ENCODE measurements at places on chromosomes 4 and X. TPM values are rescaled to one million over a fixed set of nuclear protein-coding genes. Genes with fewer than 3 reads are reported as not detected.

GRCh38 chr4:1130316-1131186, 17.2 kb upstream of the RNF212 start:
- peak; percentile 75 for DNase-seq

DNA sequence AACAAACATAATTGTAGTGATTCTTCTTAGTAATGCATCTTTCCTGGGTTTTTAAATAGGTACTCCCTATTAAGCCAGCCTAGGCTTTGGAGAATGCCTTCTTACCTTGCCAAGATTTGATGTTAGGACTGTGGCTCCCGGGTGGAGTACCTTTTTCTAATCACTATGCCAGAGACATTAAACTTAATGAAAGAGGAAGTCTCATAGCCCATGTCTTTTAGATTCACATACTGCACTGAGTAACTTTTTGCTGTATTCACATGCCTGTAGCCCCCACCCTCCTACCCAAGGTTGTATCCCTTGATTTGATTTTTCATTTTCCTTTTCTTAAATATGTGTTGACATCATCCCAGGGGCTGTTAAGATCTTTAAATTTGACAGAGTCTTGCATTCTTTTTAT, 104.2 kb upstream of the TLR2 start:
- DNase-seq = no peak

DNA sequence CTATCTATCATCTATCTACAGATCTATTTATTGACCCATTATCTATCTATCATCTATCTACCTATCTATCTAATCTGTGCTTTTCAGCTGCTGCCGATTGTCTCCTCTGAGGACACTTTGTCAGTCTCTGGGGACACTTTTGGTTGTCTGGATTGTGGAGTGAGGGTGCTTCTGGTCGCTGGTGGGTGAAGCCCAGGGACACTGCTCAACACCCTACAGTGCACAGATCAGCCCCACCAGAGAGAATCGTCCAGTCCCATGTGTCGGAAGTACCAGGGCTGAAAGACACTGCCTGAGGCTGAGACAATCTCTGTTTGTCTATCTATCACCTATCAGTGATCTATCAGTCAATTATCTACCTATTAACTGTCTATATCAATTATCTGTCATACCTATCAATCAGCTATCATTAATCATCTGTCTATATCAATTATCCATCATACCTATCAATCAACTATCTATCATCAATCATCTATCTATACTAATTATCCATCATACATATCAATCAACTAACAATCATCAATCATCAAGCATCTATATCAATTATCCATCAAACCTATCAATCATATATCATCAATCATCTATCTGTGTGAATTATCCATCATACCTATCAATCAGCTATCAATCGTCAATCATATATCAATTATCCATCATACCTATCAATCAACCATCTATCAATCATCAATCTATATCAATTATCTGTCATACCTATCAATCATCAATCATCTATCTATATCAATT, 70.0 kb upstream of the PPP2R3B start:
- DNase-seq = no peak

GRCh38 chrX:8913655-8914409, 112.6 kb upstream of the FAM9A start:
- no peak for DNase-seq

GRCh38 chrX:48919360-48919841, 577 bp upstream of the PIM2 start:
- no peak for DNase-seq

DNA sequence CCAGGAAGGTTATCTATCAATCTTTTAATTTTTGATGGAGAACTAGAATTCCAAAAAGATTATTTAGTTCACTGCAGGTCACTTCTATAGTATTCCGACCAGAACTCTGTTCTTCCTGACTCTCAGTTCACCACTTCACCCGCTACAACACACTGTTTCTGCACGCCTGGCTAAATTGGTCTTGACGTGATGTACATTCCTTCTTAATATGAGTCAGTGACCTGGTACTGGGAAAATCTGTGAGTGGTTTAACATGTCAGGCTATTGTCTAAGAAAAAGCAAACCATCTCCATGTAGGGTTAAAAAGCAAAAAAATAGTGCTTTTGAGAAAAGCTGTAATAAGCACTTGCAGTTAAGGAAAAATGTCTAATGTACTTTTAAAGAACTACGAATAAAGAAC, 120.4 kb downstream of the NDST3 start:
- DNase-seq = no peak

RNF128 gene
- 13.9 TPM for polyA plus RNA-seq

ETDB gene
- not detected for polyA plus RNA-seq

ABCD1 gene
- polyA plus RNA-seq = 6.4 TPM

DNA sequence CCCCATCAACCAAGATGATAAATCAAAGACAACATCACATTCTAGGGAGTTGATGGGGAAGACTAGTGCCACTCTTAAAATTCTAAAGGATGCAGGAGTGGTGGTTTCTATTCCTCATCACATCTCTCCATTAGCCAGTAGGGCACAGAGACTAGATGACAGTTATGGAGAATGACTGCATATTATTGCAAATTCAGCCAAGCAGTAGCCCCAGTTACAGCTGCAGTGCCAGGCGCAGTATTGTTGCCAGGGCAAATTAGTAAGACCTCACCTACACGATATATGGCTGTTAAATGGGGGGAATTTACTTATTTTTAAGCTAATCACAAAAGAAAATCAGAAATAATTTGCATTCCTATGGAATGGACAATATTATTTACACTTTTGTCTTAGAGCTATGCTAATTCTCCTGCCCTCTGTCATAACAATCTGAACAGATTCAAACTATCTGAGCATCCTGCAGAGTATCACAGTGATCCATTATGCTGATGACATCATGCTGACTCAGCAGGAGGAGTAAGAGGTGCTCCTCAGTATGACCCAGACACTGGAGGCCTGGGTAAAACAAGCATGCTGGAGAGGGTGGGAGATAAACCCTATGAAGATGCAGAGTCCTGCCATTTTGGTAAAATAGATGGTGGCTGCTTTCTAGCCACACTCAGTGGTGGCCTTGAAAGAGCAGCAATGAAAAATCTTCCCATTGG, 24.7 kb downstream of the ETNPPL start:
- DNase-seq = no peak

MBTPS2 gene
- 35.2 TPM for polyA plus RNA-seq

- DNase-seq = no peak
Measured at GRCh38 chr4:104592183-104592582, 97.5 kb upstream of the CXXC4 start.

DNA sequence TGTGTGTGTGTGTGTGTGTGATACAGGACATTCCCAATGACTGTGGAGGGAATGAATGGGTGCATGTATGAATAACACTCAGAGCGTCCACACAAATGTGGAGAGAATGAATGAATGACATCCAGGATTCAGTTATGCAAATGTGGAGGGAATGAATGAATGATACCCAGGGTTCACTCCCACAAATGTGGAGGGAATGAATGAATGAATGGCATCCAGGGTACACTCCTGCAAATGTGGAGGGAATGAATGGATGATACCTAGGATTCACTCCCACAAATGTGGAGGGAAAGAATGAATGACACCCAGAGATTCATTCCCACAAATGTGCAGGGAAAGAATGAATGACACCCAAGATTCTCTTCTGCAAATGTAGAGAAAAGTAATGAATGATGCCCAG, 36.0 kb upstream of the ASMTL start:
- DNase-seq = no peak

MAGEB17 gene
- polyA plus RNA-seq = 0.22 TPM

DNA sequence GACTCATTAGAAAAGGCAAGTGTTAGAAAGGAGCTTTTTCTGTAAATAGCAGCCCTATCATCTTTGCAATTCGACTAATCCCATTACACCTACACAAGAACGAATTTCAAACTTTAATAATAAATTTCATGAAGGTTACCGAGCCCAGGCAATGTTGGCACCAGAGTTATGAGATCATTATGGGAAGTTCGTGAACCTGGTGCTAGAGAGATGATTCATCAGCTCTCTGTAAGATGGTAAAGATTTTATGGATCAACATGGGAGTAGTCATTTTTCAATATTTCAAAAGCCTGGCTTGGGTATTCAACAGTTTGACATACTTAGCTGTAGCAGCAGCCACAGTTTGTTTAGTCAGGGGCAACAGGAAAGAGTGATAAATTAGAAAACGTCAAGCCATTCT, 35.8 kb downstream of the AMELX start:
- DNase-seq = no peak

- DNase-seq = no peak
Measured at GRCh38 chr4:29423836-29424721, 1296.1 kb upstream of the PCDH7 start.

DNA sequence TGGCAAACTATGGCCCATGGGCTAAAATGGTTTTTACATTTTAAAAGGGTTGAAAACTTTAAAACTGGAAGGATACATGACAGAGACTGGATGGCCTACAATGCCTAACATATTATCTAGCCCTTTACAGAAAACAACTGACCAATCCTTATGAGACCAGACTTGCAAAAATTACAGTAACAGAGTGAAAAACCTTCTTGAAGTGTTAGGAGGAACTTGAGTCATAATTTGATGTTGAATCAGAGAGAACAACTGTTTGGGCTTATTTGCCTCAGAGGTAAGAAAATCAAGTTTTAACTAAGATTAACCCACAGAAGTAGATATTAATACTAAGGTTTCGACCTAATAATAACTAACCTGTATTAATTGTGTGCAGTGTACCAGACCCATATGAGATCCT, 12.4 kb upstream of the NAP1L5 start:
- no peak for DNase-seq

DNA sequence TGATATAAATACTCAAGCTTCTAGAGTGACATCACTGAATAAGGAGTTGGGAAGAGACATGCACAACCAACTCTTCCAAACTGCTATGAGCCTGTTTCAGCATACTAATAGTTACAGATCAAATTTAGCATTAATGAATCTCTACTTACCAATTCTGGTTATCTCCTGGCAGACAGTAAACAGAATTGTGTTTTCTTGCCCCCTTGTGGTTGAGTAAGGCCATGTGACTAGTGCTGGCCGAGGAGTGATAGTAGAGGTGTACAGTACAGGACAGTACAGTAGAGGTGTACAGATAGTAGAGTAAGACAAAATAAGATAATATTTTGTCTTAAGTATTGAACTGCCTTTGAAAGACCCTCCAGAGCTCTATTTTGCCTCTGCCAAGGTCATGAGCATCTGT, 681.4 kb downstream of the GABRG1 start:
- DNase-seq = peak; percentile 3

PLP1 gene
- polyA plus RNA-seq = 7.2 TPM

- DNase-seq = peak; percentile 37
Measured at GRCh38 chrX:91137883-91138282, 296.8 kb upstream of the PABPC5 start.

DNA sequence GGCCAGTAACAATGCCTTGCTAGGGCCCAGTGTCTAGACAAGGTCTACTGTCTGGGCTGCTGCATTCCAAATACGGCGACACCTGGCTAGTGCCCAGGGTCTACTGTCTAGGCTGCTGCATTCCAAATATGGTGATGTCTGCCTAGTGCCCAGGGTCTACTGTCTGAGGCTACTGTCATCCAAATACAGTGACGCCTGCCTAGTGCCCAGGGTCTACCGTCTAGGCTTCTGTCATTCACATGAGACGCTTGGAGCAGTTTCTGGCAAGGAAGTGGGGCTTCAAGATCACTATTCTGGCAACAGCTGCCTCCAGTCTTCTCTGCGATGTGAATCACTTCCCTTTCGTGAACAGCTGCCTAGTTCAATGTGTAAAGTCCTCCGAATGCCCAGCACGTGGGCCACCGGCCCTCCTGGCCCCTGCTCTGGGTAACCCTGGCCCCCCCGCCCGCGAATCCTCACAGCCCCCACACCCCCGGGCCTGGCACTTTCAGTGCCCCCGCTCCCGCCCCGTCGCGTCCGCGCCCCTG, 12.7 kb downstream of the ACOX3 start:
- no peak for DNase-seq

TBL1X gene
- polyA plus RNA-seq = 26.8 TPM

GPRIN3 gene
- 8.6 TPM for polyA plus RNA-seq

DNA sequence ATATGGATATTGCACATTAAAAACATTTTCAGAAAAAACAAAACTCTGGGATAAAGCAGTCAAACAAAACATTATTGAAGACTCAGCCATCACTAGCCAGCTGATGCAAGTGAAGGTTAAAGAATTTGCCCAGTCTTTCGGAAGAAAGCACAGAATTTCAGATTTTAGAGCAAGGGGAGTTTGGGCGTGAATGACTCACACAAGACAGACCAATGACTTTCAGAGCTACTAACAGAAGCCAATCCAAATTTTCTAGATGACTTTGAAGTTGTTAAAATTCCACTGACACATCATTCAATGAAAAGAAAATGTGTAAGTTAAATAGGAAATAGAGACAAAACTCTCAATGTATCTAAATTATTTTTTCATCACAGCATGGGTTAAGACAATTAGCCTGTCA, 4.0 kb downstream of the MRFAP1L1 start:
- no peak for DNase-seq

- DNase-seq = no peak
Measured at GRCh38 chr4:48812866-48813265, 18.0 kb upstream of the OCIAD1 start.

DNA sequence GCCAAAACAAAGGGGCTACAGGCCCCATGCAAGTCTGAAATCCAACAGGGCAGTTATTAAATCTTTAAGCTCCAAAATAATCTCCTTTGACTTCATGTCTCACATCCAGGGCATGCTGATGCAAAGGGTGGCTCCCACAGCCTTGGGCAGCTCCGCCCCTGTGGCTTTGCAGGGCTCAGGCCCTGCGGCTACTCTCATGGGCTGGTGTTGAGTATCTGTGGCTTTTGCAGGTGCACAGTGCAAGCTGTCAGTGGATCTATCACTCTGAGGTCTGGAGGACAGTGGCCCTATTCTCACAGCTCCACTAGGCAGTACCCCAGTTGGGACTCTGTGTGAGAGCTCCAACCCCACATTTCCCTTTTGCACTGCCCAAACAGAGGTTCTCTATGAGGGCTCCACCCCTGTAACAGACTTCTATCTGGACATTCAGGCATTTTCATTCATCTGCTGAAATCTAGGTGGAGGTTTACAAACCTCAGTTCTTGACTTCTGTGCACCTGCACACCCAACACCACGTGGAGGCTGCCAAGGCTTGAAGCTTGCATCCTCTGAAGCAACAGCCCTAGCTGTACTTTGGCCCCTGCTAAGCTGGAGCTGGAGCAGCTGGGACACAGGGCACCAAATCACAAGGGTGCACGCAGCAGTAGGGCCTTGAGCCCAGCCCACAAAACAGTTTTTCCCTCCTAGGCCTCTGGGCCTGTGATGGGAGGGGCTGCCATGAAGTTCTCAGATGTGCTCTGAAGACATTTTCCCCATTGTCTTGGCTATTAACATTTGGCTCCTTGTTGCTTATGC, 154.8 kb upstream of the PDE5A start:
- no peak for DNase-seq

GRCh38 chr4:173572493-173573129, 42.6 kb upstream of the HAND2 start:
- DNase-seq = no peak

GRCh38 chr4:86970447-86971354, 35.9 kb downstream of the AFF1 start:
- DNase-seq = no peak

DNA sequence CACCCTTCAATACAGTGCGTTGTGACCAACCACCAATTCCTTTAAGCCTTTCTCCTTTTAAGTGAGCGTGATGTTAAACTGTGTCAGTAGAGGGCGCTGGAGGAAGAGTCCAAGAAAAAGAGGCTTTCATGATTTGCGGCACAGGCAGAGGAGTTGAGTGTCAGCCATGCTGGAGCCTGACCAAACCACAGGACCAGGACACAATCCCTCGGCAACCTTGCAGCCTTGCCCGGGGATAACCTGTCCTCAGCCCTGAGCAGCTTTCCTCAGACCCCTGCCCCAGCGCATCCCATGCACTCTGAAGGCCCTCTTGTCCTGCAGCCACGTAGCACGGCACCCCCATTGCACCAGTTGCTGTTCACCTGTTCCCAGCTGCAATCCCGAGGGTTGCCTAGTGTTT, 53.5 kb upstream of the SMIM31 start:
- DNase-seq = peak; percentile 2
